ENCODE measurements at places on chromosomes 7 and 10. TPM values are rescaled to one million over a fixed set of nuclear protein-coding genes. Genes with fewer than 3 reads are reported as not detected.

GRCh38 chr7:157493017-157493416 is 156.2 kb downstream of the DNAJB6 start:
- no peak for DNase-seq

Gene PRSS1
- total RNA-seq: 26.9 TPM

DNA sequence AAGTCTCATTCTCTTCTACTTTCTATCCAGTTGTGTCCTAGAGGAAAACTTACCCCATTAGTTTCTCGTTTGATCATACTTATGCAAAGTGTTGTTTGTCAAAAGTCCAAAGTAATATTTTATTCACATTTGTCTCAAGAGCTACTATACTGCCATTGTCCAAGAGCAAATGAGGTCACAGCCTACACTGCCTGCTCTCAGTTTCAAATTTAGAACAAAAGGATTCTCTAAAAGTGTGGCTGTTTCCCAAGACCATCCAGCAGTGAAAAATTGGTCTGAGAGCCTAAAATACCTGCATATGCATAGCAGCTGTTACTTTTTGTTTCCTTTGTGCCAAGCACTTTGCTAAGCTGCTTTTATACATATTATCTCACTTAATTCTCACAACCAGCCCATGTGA is 439.5 kb upstream of the NFE2L3 start:
- DNase-seq: no peak

DNA sequence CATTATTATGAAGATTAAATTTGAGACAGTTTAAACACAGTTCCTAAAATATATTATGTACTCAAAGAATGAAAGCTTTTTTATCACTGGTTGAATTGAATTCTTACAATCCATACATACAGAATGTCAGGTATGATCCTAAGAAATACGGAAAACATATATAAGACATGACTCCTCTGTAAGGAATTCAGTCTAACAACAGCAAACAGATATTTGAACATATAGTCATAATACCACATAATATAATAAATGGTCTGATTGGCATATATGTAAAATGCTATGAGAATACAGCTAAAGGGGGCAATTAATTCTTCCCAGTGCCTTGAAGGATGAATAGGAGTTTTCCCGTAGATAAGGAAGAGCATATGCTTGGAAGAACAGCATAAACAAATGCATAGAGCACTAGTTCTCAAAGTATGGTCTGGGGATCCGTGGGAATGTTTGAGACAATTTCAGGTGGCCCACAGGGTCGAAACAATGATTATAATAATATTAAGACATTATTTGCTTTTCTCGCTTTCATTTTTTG is 10.6 kb upstream of the ARID5B start:
- no peak for DNase-seq

Gene SLC39A12
- total RNA-seq: not detected

DNA sequence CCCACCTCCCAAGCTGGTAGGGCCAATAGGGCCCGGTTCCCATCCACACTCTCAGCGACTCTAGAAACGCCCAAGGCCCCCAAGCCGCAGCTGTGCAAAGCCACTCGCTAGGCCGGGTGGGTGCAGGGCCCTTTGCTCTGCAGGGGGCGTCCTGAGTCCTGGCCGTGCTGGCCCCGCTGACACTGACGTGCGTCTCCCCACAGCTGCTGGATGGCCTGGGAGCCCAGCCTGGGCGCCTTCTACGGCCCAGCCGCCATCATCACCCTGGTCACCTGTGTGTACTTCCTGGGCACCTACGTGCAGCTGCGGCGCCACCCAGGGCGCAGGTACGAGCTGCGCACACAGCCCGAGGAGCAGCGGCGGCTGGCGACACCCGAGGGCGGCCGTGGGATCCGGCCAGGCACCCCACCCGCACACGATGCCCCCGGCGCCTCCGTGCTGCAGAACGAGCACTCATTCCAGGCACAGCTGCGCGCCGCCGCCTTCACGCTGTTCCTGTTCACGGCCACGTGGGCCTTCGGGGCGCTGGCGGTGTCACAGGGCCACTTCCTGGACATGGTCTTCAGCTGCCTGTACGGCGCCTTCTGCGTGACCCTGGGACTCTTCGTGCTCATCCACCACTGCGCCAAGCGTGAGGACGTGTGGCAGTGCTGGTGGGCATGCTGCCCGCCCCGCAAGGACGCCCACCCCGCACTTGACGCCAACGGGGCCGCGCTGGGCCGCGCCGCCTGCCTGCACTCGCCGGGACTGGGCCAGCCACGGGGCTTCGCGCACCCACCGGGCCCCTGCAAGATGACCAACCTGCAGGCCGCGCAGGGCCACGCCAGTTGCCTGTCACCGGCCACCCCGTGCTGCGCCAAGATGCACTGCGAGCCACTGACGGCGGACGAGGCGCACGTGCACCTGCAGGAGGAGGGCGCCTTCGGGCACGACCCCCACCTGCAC is 31.6 kb upstream of the KNDC1 start:
- DNase-seq: no peak

- DNase-seq: no peak
Measured at GRCh38 chr10:29238523-29239135, 50.2 kb upstream of the LYZL1 start.

- no peak for DNase-seq
Measured at GRCh38 chr7:116224492-116225098, 14.3 kb downstream of the TES start.
